Jurkat, Clone E6-1 (cell line): ENCODE measurements at places on chromosomes 12 and 14.
A peak's percentile ranks its signal among the peaks of the same experiment; 100 is the strongest.

DNA sequence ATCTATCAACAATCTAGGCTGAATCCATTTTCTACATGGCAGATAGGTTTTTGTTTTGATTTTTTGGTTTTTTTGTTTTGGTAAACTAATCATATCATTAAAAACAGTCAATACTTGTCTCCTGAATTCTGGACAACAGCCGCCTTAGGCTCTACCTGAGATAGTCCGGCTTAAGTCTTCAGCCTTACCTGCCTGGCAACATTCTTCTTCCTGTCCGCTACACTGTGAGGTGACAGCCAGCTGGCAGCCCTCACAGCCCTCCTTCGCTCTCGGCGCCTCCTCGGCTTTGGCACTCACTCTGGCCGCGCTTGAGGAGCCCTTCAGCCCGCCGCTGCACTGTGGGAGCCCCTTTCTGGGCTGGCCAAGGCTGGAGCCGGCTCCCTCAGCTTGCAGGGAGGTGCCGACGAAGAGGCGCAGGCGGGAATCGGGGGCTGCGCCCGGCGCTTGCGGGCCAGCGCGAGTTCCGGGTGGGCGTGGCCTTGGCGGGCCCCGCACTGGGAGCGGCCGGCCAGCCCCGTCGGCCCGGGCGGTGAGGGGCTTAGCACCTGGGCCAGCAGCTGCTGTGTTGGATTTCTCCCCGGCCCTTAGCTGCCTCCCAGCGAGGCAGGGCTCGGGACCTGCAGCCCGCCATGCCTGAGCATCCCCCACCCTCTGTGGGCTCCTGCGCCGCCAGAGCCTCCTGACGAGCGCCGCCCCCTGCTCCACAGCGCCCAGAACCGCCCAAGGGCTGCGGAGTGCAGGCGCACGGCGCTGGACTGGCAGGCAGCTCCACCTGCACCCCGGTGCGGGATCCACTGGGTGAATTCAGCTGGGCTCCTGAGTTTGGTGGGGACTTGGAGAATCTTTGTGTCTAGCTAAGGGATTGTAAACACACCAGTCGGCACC, 49.0 kb downstream of the MDGA2 start:
- no peak for DNase-seq

GRCh38 chr14:37150414-37150813, 22.0 kb downstream of the SLC25A21 start:
- DNase-seq: peak; percentile 14

DNA sequence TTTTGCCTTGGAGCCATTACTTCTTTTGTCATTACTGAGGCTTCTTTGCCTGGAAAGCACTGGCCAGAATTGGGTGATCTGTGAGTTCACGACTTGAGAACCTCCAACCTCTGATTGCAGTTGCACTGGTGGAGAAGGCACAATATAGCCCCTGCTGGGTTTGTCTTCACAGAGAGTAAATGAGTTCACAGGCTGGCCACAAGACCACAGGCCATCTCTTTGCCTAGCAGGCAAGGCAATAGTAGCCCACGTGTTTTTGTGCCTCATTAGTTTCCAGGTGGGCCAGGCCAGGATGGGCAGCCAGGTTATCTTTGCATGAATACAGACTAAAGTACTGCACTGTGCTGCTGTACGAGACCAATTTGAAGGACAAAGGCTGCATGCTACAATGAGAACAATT, 468.8 kb downstream of the NRXN3 start:
- DNase-seq: no peak

DNA sequence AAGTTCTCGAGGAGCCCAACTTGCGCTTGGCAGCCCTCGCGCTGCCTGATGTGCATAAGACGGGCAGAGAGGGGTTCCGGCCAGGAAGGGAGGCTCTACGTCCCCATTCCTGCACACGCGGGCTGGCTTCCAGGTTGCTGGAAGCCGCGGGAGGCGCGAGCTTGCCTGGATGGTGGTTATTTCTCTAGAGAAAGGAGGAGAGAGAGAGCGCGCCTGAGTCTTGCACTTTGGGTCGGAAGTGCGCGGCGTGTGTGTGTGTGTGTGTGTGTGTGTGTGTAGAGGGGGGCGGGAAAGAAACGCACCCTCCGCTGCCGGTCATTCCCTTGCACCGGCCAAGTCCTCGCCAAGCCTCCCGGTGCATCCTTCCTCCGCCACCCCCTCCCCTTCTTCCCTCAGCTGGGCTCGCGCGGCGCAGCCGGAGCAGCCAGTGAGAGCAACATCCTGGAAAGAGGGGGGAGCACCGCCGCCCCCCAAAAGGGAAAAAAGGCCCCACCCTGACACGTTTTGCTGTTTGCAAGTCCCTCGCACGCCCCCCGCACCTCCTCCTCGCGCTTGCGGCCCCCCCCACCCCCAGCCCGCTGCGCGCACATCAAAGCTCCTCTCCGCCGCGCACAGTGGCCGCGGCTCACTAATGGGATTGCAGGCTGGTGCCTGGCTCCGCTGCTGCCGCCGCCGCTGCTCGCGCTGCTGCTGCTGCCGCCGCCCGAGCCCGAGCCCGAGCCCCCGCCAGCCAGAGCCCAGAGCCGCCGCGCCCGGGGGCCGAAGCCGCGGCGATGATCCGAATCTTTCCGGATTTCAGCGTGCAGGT, 4.4 kb upstream of the NPAS3 start:
- DNase-seq: no peak

DNA sequence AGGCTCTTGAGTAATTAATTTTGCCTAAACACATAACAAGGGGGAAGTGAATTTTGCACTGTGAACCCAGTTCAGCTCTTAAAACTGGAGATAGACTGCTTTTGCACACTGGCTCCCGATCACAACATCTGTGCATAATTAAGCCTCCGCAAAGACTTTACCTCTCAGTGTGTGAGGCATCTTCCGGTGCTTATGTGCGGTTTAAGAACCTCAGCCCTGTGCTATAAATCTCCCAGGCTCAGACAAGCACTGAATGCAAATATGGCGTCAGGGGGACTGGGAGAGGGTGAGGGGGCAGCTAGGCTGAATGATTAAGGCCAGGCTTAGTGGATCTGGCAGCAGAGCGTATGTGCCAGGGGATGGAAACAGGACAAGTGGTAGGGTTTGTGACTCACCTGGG, 103.3 kb downstream of the ADCK1 start:
- no peak for DNase-seq

- DNase-seq: no peak
Observed at GRCh38 chr12:107229827-107230226, 136.5 kb upstream of the CRY1 start.

DNA sequence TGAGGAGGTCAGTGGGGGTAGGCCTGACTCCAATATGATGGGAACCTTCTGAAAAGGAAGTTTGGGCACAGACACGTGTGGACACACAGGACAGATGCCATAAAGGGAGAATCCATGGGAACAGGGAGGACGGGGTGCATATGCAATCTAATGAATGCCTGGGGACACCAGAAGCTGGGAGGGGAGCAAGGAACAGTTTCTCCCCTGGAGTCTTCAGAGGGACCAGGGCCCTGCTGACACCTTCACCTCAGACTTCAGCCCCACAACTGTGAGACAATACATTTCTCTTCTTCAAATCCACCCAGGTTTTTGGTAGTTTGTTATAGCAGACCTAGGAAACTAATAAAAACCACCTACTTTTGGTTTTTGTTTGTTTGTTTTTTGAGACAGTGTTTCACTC, 35.2 kb upstream of the CLIP1 start:
- DNase-seq: no peak

DNA sequence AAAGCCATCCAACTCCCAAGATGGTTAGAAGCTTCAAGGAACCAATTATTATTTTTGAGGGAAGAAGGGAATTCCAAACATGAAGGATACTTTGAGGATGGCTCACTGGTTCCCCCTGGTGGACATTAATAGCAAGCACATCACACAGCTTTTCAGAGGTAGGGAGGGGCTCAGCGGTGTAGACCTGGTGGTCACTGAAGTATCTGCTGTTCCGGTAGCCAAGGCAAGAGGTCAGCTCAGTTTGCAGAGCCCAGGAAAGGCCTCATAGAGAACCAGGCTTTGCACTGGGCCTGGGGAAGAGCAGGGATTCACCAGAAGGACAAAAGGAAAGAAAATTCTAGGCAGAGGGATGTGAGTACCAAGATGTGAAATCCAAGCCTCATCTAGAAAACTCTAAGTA, 118.7 kb downstream of the KSR2 start:
- no peak for DNase-seq

GRCh38 chr12:110533607-110534006, 31.5 kb downstream of the RAD9B start:
- DNase-seq: no peak

DNA sequence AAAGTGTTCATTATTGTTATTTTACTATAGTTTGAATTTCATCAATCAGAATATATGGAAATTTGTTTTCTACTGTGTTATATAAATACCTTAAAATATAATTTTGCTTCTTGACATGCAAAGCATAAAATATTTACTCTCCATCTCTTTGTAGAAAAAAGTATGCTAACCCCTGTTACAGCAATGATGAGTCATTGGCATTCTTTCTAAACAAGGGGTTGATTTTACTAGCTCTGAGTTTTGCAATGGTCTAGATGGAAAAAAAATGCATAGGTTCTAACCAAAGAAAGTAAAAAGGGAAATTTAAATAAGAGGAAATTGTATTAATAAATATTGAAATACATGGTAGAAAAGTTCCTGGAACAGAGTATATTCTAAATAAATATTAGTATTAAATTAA, 990.2 kb upstream of the ATXN7L3B start:
- DNase-seq: no peak

DNA sequence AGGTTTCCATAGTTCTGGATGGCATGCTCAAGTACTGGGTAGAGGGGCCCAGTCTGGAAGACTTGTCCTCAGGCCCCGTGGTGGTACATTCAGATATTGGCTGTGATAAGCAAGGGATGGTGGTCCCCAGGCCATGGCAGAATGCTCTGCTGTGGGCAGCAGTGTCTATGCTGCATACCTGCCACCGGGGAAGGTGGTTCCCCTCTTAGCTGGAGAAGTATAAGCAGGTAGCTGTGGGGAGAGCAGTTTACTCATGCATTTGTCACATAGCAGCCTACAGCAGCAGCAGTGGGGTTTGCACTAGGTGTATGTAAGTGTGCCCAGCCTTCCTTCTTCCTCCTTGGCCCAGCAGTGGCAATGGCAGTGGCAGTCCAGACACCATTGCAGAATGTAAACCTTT, 69.3 kb upstream of the ADAMTS20 start:
- no peak for DNase-seq

DNA sequence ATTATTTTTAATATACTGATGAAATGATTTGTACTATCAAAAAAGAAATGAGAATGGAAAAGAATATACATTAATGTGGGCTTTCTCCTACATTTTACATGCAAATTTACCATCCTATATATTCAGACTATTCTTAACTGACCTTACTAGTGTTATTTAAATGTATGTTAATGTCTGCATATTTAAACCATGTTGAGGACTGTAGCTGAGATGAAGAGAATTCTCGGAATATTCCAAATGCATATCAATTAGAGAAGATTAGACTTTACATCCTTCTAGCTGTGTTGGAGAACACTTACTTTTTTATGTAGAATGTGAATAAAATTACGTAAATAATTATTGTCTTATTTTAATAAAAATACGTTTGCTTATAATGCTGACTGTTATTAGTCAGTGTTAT, 990.1 kb upstream of the LRFN5 start:
- no peak for DNase-seq

DNA sequence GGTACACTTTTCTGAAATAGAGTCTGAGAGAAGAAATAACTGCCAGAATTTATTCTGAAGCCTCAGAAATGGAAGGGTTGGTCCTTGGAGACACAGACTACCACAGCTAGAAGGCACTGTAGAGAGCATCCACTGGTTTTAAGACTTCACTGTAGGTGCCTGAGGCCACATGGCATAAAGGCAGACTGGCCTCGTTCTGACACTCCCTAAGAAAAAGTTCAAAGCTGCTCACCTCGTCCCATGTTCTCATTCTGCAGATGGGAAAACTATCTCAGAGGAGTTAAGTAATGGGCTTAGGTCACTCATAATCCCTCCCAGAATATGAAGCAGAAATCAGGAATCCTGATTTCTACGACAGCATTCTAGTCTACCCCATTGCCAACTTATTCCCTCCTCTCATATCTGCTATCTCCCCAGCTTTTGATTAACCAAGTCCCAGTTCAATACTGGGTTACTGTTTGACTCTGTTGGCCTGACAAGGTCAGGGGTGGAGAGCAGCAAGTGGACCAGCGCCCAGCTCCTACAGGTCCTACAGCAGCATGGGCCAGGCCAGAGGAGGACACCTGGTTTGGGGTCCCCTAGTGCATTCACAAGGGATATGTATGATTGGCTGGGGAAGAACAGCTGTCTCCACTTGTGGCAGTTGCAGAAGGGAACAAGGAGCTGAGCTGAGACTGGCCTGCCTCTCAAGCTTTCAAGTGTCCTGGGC, 3.7 kb downstream of the ITGA5 start:
- peak; percentile 52 for DNase-seq

DNA sequence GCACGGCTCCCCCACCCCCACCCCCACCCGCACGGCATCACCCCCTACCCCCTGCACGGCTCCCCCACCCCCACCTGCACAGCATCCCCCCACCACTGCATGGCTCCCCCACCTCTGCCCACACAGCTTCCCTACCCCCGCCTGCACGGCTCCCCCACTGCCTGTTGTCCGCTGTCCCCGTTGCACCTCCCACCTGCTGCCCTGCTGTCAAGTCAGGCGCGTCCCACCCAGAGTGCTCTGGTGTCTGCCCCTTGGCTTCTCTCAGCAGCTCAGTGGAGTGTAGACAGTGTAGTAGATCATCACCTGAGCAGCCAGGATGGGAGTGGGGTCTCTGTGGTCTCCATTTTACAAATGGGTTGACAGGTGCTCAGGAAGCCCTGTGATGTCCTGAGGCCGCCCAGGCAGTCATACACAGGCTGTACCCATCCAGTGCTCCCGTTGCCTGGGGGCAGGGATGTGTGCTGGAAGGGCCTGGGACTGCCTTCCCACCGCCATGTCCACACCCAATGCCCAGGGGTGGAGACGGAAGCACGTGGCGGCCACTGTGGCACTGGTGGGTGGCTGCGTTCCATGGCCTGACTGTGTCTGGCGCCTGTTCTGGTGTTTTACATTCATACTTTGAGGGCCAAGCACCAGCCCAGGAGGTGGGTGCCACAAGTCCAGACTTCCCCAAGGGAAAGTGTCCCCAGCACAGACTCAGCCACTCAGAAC, 32.5 kb downstream of the PACS2 start:
- DNase-seq: no peak

DNA sequence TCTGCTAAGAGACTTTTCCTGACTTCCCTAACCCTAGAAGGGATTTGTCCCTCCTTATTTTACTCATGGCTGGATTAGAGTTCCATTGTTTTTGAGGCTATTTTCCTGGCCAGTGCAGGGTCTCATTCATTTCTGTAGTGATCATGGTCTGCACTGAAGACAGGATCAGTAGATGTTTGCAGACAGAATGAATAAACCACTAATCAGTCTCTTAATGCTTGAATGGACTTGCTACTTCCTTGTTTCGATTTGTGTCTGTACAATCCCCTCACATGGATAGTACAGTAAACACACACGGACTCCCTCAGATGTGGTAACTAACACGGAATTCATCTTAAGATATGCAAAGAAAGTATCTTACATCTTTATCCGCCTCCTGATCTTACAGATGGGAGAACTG, 102.6 kb upstream of the PRB2 start:
- DNase-seq: no peak

DNA sequence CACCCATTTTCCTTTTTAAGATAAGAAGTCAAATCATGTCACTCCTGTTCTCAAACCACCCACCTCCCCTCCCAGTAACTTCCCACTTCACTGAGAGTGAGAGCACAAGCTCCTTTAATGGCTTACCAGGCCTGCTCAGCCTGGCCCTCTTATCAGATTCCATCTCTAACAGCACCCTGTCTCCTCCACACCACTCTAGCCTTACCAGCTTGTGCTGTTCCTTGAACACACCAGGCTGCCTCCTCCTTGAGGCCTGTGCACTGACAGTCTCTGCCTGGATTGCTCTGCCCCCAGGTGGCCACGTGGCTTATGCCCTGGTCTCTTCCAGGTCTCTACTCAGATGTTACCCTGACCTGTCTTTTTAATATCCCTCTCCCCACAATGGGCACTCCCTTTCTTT, 40.1 kb upstream of the EVL start:
- DNase-seq: peak; percentile 66
